ENCODE measurements at places on chromosomes 7 and 10.

GRCh38 chr7:74572301-74572979 is 85.1 kb upstream of the GTF2I start:
- no peak for DNase-seq

DNA sequence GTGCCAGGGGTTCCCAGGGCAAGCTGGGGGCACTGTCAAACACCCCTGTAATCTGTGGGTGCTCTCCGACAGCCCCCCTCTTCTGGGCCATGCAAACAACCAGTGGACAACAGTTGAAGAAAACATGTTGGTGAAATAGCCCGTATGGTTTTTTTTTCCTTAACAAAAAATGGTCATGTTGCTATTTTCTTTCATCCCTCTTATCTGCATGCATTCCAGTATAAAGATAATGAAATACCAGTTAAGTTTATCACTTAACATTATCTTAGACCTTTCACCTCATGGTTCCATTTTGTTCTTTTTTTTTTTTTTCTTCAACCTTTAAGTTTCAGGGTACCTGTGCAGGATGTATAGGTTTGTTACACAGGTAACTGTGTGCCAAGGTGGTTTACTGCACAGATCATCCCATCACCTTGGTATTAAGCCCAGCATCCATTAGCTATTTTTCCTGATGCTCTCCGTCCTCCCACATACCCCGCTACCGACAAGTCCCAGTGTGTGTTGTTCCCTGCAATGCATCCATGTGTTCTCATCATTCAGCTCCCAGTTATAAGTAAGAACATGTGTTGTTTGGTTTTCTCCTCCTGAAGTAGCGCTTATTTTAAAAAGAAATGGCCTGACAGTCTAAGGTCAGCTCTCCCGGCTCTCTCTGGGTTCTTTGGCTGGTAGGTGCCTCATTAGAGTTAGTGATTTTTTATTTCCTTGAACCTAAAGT is 110.1 kb downstream of the NRP1 start:
- DNase-seq = no peak

GRCh38 chr7:110418659-110419280 is 672.2 kb upstream of the LRRN3 start:
- no peak for DNase-seq

DNA sequence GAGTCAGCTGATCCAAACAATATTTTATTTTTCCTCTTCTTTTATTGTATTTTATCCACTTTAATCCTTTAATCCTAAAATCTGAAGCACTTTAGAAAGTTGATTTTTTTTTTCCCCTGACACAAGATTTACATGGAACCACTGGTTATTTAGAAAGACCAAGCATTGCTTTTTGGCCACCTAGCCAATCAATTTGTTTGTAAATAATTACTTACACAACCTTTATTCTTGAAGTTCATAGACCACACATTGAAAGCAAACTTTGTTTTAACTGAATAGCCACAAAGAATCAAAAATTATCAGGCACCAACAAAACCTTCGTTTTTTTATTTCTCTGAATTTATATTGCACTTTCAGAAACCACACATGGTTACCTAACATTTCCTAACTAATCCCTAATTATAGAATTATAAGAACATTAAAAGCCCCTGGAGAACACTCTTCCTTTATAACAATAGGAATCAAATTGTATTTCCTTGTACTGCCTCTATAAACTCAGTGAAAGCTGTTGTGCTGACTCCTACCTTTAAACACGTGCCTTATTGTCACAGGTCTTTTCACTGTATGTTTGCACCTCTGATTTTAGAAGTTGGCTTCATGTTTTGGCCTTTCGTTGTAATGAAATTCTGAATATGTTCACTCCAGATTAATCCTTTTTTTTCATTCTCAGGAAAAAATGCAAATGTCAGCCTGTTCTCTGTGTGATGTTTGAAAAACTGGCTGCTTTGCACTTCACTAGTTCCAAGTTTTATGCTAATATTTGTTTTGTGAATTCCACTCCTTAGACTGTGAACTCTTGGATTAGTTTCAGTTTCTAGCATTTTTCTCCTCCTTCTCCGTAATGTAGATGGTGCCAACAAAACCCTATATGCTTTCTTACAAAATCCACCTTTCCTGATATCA is 1511.9 kb downstream of the REEP3 start:
- no peak for DNase-seq

DNA sequence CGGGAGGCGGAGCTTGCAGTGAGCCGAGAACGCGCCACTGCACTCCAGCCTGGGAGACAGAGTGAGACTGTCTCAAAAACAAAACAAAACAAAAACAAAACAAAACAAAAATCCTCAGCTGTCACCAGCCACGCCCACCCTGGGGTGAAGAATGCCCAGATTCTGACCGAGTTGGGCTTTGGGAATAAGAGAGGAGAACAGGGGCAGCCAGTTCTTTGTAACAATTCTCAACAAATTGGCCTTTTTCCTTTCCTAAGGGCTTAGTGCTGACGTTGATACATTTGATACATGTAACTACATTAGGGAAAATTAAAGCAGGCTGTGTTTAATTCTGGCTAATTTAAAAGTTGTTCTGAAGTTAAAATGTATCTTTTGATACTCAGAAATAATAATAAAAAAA is 121.0 kb downstream of the EPC1 start:
- DNase-seq = no peak

DNA sequence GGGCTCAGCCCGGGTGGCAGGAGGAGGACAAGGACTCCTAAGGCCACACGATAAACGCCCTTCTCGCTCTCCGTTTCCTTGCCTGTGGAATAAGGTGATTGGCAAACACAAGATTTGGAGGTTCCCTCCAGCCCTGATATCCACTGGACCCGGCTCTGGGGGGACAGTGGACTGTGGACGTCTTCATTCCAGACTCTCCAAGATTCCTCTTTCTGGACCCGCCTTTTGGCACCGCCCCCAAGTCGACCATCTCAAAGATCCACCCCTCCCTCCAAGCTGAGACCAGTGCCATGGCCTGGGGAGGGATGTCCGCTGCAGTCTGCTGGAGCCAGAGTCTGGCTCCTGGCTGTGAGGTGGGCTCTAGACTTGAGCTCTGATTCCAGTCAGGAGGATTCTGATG is 23.6 kb downstream of the ZNF783 start:
- peak; percentile 45 for DNase-seq

- DNase-seq = no peak
Measured at GRCh38 chr7:141280100-141280499, 206.2 kb downstream of the TMEM178B start.

DNA sequence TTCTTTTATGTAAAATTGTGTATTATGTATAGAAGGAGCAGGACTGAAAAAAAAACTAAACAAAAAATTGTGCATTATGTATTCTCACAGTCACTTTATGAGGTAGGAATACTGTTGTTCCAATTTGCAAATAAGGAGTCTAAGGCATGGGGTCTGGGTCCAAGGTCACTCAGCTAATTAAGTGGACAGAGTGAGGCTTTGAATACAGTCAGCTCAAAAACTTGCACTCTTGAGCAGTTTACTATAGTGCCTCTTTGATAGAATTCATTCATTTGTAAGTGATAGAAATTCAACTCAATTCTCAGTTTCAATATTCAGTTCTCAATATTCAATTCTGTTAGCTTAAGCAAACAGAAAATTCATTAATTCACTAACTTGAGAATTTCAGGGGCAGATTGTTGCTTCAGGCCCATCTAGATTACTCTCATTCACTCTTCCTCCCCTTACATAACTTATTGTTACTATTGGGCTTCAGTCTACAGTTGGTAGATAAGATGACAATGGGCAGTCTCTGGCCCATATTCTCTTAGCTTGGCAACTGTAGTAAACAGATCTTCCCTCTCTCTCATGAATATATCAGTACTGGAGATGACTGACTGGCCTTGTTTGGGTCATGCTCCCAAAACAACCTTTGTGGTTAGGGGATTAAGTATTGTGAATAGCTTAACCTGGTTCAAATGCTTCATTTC is 86.6 kb downstream of the BTAF1 start:
- no peak for DNase-seq

GRCh38 chr7:39651265-39651664 is 27.9 kb downstream of the RALA start:
- no peak for DNase-seq

- DNase-seq = no peak
Measured at GRCh38 chr7:103115771-103116170, 33.1 kb downstream of the NAPEPLD start.

GRCh38 chr7:6227294-6227846 is 45.1 kb downstream of the CYTH3 start:
- DNase-seq = peak; percentile 15

DNA sequence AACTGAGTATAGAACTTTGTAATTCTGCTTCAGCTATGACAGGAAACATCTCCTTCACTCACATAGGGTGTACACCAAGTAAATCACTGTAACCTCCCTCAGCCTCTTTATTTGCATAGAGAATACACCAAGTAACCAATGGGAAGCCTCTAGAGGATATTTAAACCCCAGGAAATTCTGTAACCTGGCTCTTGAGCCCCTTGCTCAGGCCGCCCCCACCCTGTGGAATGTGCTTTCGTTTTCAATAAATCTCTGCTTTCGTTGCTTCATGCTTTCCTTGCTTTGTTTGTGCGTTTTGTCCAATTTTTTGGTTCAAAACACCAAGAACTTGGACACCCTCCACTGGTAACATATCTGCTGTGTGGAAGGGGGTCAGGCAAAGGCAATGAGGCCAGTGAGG is 60.2 kb downstream of the CLRN3 start:
- DNase-seq = no peak

GRCh38 chr10:100659361-100660098 is 85.9 kb upstream of the PAX2 start:
- no peak for DNase-seq

DNA sequence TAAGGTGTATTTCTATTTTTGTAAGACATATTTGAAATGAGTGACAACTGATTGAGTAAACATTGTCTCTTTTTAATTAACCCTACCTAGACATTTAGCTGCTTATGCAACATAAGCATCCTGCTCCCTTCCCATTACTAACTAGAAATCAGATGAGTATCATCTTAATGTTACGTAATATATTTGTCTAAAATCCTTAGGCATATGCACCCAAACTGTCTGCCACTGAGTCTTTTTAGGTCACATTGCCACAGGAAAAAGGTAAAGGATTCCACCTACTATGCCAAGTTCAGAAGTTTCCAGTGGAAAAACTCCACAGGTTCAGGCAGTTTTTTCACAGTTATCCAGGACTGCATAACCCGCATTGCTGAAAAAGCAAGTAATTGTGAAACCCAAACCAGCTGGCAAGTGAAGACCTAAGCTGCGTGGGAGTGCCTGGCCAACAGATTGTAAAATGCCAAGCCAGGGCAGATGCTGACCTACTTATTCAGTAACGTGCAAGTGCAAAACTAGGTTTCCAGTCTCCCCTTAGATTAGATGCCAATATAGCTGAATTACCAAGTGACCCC is 983.7 kb downstream of the GATA3 start:
- DNase-seq = peak; percentile 54

DNA sequence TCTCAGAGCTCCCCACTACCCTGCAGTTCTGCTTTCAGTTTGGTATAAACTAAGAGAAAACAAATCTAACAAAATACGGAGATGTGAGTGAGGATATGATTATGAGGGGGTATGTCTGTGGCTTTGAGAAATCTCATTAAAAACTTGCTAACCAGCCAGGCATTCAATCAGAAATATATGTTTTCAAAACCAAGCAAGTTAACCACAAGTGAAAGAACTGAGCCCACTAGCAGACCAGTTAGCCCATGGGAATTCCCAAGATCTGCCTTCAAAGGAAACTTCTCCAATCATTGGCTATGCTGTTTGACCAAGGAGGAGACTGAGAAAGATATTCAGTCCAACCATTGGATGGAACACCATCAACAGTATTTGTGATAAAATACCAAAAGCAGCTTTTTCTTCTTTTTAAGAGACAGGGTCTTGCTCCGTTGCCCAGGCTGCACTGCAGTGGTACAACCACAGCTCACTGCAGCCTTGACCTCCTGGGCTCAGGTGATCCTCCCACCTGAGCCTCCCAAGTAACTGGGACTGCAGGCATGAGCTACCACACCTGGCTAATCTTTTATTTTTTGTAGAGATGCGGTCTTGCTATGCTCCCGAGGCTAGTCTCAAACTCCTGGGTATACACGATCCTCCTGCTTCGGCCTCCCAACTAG is 41.2 kb downstream of the FGFR2 start:
- DNase-seq = no peak

Measured in cerebellum (tissue), 4 donors.